K562 (cell line): ENCODE measurements at places on chromosomes 16 and 17.

DNA sequence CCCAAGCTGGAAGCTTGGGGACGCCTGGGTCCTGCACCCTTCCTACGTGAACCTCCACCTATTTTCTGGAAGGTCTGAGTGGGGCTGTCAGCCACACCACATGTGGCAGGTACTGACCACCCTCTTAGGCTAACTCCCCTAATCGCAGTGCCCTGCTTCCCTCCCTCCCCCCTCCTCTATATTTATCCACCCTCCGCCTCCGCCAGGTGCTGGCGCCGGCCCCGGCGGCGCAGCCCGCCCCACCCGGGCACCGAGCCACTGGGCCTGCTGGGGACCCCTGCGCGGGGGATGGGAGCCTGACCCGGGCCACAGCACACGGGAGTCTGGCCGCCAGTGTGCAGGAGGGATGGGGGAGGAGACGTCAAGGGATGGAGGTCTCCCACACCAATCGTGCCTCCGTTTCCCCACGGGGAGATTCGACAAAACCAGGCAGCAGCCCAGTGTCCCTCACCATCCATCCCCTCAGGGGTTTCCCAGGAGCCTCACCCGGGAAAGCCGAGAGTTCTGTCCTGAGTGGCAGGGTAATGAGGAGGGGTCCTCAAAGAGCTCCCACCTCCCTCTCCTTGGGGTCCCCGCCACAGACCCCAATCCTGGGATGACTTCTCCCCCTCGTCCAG, 1.3 kb downstream of the PLEKHH3 start:
- DNase-seq, result peak; percentile 41

DNA sequence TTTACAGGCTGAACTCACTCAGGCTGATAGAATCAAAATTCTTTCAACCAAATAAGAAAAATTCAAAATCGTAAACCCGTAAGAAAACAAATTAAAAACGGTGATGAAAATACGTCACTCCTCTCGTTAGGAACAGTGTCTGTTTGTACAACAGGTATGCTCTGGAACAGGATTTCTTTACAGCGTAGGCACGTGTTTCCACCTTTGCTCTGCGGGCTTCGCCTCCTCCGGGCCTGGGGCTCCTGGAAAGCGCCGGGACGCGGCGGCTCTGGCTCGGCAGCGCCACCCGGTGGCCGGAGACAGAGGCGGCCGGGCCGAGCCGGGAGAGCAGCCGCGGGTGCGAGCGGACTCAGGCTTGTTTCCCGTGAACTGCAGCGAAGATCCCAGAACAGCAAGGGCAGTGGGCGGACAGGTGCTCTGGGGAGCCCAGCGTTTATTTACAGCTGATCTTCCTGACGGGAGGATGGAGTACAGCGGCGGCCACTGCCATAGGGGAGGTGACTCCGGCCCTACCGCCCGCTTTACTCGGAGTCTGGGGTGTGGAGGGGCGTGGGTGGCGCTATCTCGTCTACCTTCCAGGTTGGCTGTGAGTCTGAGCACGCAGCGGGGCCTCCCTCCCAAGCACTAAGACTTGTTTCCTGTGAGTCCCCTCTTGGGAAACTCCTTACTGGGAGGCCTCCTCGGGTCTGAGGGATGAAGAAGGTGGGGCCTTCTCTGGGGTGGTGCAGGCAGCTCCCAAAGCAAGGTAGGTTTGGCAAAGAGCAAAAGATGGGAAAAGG, 40.5 kb upstream of the ATP2A3 start:
- peak; percentile 77 for DNase-seq

GRCh38 chr17:29111816-29112499, 68.2 kb downstream of the MYO18A start:
- peak; percentile 70 for DNase-seq

DNA sequence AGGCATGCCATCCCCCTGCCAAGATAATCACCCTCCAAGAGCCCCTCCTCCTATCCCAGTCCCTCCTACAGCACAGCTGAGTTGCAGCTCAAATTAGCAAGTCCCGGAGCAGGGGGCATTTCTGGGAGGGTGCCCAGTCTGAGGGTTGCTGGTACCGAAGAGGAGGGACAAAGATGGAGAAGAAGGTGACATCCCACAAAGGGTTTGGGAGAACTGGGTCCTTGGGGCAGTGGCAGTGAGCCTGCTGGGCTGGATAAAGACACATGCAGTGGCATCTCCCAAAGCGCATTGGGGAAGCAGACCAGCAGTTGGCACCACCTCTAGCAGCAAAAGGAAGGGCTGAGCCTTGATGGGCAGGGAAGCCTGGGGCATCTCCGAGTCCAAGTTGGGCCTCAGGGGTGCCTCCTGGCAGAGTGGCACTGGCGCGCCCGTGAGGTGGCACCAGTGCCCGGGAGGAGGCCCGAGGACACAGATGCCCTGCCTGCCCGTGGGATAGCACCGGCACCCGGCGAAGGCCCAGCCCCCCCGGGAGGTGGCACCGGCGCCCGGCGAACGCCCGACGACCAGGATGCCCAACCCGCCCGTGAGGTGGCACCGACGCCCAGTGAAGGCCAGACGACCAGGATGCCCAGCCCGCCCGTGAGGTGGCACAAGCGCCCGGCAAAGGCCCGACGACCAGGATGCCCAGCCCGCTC, 622 bp downstream of the TOM1L2 start:
- no peak for DNase-seq

DNA sequence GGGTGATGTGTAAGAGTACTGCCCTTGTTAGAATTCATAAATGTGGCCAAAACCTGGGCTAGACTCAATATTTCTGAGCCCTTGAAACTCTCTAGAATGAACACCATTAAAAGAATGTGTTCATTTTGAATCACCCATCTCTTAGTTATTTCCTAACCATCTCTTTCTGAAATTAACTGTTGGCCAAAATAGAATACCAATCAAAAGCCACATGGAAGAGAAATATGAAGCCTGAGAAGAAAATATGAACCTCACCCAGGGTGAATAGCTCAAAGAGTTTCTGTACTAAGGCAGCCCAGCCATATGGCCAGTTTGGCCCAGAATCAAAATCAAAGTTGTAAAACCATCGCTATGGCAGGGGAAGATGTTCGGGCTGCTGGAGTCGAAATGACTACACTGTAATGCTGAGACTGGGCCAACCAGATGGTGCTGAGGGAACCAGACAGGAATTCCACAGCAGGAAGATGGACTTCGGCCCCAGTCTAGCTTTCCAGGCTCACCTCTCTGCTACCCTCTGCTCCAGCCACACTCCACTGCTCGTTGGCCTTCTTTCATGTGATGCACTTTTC, 154.3 kb upstream of the ZFHX3 start:
- DNase-seq, result no peak

DNA sequence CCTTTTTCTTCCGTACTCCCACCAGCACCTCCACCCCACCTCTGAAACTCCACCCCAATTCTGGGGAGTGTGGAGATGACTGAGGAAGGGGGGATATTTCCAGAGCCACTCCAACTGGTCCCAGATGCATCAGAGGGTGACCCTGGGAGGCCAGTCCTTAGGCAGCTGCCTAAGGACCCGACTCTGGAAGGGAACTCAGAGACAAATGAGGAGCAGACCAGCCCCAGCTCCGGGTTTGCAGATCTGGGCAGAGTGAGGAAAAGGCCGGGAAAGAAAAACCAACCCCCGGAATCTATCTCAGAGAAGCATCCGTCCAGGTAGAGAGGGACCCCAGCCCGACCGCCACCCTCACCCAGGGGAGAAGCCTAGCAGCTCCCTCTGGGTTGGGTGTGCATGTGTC, 41.5 kb downstream of the SOCS3 start:
- DNase-seq, result no peak

- peak; percentile 47 for DNase-seq
These were observed 10.9 kb downstream of the ADGRG1 start for GRCh38 chr16:57639172-57639887.

DNA sequence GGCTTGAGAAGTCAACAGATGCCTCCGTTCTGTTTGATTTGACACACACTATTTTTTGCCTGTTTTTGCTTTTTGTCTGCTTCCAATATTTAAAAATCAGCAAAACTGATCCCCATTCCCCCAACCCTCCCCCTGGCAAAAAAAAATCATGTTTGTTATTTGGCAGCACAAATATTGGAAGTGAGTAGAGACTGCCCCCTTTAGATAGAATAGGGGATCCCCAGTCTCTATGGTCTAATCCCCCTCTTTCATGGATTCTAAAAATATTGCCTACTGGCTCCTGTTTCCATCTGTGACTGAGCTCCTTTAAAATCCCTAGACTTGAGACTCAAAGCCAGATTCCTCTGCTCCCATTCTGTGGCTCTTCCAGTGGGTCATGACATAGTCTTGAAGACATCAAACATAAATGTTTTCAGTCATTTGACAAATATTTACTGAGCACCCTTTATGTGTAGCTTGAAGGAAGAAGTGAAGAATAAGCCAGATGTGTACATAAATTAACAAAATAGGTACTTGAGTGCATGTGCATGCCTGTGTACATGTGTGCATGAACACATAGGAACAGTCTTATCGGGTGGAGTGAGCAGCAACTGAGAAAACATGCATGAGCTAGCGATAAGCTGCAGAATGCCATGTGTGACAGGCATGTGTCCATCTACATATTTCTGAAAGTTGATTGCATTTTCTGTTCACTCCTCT, 101.2 kb downstream of the SALL1 start:
- DNase-seq, result no peak

- peak; percentile 79 for DNase-seq
These were observed 32.1 kb upstream of the PRKCB start for GRCh38 chr16:23803591-23804123.
